ENCODE measurements at places on chromosomes 2 and 18.
A peak's percentile ranks its signal among the peaks of the same experiment; 100 is the strongest.

DNA sequence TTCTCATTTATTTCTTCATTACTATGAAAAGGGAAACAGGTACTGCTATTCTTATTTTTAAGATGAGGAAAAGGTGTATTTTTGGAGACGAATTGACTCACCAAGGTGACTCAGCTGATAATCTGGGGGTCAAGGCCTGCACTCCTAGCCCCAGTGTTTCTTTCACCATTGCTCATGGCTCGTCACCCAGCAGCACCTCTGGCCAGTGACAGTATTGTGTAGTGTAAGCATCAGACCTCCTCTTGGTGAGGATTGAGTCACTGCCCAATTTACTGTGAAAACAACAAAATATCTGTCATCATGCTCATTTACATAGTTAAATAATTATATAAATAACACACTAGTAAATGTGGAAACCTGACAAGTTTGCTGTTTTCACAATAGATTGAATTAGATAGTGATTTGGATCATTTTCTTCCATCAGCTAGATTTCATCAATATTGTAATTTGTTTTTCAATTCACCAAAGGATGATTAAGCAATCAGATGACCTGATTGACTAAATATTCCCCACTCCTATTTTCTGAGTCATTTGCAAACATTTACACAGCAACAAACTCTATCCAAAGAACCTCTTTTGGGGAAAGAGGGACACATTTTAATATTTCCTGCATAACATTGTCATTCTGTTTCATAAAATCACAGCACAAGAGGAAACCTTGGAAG, 492.8 kb upstream of the RAB12 start:
- DNase-seq = no peak

DNA sequence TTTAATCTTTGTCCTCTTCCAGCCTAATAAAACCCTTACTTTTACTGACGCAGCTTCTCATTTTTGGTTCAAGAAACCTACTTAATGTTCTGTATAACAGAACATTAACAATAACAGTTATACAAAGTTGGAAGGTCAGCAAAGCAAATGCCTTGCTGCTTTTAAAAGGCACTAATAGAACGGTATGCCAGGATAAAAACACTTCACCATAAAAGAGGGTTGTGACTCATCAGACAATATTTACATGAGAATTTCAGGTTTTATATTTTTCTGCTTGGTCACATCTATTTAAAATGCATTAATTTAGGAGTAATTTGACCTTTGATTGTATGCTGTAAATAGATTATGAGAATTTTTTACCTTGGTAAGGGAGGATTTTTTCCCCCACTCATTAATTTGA, 3.0 kb downstream of the KLHL41 start:
- no peak for DNase-seq

- DNase-seq = no peak
These were observed 103.1 kb downstream of the CERS6 start for GRCh38 chr2:168559187-168559586.

DNA sequence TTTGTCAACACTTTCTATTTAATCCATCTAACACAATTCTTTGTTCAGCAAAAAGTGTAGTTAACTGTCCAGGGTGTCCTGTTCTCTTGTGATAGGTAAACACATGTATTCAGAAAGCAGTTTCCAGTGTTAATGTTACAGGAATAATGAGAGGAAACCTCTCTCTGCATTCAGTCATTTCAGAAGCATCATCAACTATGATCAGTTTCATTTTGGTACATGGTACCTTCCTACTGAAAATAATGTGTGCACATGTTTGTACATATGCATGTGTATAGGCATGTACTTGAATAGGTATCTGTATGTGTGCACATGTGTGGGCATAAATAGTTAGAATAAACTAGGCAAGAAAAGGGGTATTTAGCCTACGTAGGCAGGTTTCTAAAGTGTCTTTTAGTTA, 16.6 kb downstream of the EFEMP1 start:
- no peak for DNase-seq

GRCh38 chr18:58777471-58777870, 87.2 kb upstream of the ZNF532 start:
- DNase-seq = no peak

GRCh38 chr2:222960126-222960525, 91.9 kb upstream of the KCNE4 start:
- DNase-seq = no peak

GRCh38 chr2:73091164-73091563, 19.7 kb upstream of the SFXN5 start:
- no peak for DNase-seq

DNA sequence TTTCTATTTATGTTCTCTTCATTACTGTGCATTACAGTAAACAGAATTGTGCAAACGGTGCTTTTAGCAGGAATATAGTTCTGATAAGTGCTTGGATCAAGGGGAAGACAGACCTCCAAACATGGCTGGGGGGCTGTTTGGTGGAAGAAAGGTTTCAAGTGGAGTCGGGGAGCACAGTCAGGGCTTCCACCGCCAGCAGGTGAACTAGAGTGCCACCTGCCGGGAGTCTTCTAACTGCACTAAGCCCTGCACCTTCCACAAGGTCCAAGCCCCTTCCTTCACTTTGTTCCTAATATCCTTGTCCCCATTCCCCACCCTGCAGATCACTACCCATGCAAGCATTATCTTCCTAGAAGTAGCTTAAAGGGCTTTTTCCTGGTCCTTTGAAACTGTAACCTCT, 11.1 kb downstream of the ONECUT2 start:
- DNase-seq = no peak

GRCh38 chr18:78898635-78899034, 81.0 kb upstream of the SALL3 start:
- DNase-seq = no peak

DNA sequence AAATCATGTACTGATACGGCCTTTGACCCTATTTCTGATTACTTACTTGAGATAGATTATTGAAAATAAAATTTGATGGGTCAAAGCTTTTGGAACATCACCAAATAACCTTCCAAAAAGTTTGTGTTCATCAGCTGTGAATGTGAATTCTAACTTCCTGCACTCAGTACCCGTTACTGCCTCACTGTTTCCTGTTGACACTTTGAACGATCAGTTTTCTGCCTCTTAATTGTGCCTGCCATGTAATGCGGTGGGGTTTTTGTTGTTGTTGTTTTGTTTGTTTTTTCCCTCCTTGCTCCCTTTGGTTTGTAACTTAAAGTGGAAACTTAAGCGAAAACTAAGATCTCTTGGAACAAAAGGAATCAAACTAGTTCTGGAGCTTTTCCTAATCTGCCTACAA, 18.9 kb downstream of the ATG16L1 start:
- DNase-seq = no peak

- no peak for DNase-seq
These were observed 319.1 kb downstream of the CTNNA2 start for GRCh38 chr2:79831961-79832360.

DNA sequence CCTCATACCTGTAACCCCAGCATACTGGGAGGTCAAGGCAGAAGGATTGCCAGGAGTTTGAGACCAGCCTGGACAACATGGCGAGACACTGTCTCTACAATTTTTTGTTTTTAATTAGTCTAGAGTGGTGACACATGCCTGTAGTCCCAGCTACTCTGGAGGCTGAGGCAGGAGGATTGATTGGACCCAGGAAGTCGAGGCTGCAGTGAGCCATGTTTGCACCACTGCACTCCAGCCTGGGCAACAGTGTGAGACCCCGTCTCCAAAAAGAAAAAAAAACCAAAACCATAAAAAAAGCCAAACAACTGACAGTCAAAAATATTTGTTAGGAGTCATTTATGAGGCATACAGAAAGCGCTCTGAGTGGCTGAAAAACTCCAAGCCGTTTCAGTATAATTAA, 95.5 kb downstream of the KCTD18 start:
- no peak for DNase-seq

DNA sequence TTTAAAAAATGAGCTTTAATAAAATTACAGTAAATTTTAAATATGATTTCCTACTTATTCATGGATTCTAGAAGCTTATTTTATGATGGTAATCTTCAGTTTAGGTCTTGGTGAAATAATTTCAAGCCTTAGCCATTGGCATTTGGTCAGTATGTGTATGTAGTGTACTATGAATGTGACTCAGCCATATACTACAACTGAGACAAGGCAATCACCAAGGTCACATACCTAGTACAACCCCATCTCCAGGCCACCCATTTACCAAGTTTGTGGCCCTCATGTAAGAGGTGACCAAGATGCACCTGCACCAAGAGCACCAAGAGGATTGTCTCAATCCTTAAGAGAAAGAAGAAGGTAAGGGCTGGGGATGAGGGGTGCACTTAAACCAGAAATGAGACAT, 54.8 kb upstream of the FRZB start:
- no peak for DNase-seq

DNA sequence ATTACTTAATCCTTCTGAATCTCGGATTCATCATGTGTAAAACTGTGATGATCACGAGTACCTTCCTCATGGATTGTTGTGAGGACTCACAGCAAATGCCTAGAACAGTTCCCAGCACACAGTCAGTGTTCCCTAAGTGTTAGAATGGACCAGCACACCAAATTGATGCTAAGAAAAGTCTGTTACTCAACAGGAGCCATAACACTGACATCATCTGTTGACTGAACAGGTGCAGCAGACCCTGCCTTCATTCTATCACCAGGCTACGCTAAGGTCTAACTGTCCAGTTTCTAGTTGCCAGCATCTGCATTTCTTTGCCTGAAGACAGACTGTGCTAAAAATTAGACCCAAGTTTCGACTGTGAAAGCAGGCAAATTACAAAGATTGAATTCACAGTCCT, 18.6 kb downstream of the DTNB start:
- no peak for DNase-seq

GRCh38 chr2:111698089-111698488, 185.9 kb downstream of the ANAPC1 start:
- no peak for DNase-seq

GRCh38 chr18:70046207-70046606, 98.5 kb upstream of the CD226 start:
- DNase-seq = no peak

GRCh38 chr2:125312342-125312741, 1287.3 kb downstream of the CNTNAP5 start:
- no peak for DNase-seq

DNA sequence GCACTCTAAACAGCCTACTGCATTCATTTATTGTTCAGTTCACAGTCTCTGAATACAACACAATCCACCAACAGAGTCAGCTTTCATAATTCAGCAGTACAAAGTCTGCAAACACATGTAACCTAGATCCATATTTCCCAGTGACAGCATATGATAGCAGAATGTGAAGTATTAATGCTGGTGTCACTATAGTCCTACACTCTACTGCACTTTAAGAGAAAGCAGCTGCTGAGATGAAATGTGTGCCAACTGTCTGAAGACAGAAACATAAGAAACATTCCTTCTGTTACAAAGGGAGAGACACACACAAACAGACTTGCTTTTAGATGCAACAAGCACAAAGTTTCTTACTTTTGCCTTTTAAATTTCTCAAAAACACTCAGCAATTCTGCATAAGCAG, 441.8 kb downstream of the ZEB2 start:
- peak; percentile 71 for DNase-seq

GRCh38 chr2:234996069-234996940, 44.5 kb downstream of the SH3BP4 start:
- DNase-seq = no peak

DNA sequence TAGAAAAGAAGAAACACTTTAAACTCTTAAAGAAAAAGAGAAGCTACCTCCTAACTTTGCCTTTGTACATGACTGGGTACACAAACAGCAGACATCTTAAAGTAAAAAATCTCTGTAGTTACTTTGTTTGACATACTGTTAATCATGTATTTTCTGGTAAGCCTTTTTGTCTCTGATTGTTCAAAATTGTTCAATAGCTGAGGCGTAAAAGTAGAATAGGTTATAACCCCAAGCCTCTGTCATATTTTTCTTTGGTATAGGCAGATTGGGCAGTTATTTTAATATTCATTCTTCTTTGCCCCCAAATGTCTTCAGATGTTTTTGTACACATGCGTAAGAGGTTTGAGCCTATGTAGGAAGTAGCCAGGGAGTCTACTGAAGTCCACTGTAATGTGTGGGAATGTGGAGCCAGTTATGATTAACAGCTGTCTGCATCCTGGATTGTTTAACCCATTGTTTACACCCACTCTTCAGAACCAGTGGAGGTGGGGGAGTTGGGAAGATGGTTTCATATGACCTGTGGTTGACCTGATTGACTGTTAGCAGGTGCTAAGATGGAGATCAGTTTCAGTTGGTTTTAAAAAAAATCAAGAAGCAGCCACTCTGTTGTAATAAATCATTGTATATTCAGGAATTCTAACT, 150.5 kb downstream of the TANC1 start:
- DNase-seq = no peak

DNA sequence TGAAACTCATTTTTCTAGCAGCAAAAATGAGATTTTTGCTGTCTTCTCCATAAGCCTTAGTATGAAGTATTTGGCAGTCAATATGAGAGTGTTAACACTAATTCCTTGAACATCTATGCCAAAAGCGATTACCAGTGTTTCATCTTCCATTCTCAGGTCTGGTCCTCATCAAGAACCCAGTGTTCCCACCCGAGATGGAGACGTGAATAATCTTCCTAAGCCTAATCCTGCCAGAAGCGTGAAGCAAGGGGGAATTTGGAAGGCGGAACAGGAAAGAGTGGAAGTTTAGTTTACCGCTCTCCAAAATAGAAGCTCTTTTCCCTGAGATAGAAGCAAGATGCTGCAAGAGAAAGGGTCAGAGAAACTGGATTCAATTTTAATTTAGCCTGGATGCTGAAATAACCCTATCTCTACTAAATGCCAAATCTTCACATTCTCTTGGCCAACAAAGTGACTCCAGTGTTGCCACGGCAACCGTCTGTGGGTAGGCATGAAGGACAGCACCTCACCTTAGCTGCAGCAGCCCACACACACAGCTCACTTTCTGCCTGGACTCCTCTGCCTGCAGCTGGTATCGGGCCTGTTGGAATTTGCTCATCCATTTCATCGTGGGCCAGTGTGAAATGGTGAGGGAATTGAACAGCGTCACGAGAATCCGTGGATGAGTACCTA, 711.1 kb downstream of the CBLN2 start:
- no peak for DNase-seq

GRCh38 chr18:677951-678381, 20.5 kb downstream of the TYMS start:
- no peak for DNase-seq

GRCh38 chr2:63992061-63992685, 27.1 kb downstream of the VPS54 start:
- no peak for DNase-seq

GRCh38 chr18:13388586-13389490, 170.3 kb downstream of the LDLRAD4 start:
- no peak for DNase-seq

- DNase-seq = no peak
These were observed 55.3 kb downstream of the HS1BP3 start for GRCh38 chr2:20595439-20596192.

DNA sequence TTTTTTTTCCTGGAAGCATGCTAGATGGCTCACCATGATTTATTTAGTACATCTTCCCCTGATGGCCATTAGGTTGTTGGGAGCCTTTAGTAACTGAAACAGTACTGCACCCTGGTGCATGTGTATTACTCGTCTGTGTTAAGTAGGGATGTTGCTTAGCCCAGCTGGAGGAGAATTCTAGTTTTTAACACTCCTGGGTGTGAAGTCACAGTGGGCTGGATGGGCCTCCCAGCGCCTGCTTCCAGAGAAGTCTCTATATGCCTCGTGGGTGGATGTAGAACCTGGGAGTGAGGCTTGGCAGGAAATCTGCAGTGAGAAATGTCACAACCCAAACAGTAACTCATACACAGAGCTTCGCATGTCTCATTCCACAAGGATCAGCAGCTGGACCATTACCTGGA, 28.9 kb upstream of the NT5DC4 start:
- no peak for DNase-seq

Data from left kidney (tissue), 8 donors.